ENCODE measurements at places on chromosomes 5 and 9.

DNA sequence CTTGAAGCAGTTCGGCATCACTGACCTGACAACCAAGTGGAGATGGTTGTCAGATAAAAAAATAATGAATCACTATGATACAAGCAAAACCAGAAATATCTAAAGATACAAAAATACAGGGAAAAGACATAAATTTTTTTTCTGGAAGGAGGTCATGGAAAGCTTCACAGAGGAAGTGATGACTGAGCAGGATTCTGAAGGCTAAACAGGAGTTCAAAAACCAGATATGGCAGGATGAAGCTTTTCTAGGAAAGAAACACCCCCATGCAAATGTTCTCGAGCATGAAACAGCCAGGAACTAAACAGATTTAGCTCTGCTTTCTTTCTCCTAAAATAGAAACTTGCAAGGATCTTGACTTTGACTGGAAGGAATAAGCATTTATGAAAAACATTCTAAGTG, 60.7 kb upstream of the IFNE start:
- no peak for DNase-seq

DNA sequence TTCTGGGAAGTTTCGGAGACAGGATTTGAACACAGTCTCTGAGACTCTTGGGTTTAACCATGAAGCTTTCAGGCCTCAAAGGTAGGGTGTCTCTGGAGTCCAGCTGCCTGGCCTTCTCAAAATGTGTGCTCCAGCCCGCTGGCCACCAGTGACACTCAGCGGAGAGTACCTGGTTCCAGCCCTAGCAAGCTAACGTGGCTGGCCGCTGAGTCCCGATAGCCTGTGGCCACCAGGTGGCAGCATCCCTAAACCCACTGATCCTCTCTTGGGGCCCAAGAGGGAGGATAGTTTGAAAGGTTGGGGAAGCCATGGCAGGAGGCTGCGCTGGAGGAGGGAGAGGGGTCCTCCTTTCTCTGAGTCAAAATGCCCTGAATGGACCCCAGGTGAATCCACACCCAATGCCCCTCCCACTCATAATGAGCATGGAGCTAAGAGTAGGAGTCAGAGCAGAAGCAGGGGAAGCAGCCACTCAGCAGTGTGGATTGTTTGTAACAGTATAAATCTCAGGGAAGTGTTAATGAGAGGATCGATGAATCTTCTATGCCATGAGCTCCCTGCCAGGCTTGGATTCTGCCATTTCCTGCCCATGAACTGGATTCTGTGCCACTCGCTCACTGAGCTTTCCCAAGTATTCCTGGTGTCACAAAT, 5.4 kb upstream of the TIFAB start:
- peak; percentile 23 for DNase-seq

DNA sequence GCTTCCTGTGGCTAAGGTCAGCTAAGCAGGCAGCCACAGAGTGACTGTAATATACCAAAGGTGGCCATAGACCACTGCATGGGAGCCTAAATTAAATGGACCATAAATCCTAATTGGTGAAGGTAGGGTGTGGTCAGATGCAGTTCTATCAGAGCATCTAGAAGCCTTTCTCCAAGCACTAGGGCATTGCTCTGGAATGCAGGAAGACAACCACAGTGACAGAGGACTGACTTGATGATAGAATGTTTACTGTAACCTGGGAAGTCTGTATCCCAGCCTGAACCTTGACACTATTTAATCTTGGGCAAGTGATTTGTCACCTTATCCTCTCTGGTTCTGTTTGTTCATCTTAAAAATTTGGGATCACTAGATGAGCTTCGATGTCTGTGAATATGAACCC, 2.3 kb downstream of the FBXO38 start:
- no peak for DNase-seq

GRCh38 chr5:159332800-159333544, 2.7 kb upstream of the IL12B start:
- no peak for DNase-seq

DNA sequence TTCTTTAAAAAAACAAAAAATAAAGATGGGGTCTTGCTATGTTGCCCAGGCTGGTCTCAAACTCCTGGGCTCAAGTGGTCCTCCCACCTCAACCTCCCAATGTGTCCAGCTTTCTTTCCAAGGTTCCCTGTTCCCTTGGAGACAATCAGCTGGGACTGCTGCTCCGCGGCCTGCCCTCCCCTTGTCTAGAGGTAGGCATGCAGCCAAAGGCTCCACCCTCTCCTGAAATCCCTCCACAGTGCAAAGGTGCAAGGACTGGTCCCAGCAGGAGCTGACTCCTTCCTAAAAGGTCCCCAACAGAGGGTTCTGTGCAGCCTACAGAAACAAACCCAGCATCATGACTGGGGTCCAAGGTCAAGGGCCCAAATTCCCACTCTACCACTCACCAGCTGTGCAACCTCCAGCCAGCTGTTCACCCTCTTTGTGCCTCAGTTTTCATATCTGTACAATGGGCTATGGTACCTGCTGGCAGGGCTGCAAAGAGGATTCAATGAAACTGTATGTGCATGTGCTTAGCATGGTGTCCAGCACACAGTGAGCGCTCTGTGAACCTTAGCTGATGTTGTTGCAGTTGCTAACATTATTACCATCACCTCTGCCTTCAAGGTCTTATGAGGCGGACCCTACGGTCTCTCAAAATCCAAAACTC, 47.5 kb downstream of the BARX1 start:
- no peak for DNase-seq

GRCh38 chr5:89302102-89302891, 419.3 kb upstream of the MEF2C start:
- DNase-seq: no peak

DNA sequence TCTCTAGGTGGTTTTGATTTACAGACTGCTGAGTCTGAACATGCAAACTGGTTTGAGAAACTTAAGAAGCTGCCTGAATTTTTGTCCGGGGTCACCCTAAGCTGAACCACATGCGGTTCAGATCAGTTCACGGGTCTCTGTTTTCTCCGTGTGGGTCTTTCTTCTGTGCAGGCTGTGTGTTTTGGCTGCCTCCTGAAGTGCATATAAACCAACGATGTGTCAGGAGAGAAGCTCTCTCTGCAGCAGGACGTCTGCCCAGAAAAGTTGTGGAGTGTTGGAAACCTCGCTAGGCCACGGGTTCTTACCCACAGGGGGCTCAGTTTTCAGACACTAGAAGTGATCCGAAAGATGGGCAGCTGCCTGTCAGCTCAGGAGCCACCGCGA, 364.2 kb downstream of the IRX2 start:
- no peak for DNase-seq

DNA sequence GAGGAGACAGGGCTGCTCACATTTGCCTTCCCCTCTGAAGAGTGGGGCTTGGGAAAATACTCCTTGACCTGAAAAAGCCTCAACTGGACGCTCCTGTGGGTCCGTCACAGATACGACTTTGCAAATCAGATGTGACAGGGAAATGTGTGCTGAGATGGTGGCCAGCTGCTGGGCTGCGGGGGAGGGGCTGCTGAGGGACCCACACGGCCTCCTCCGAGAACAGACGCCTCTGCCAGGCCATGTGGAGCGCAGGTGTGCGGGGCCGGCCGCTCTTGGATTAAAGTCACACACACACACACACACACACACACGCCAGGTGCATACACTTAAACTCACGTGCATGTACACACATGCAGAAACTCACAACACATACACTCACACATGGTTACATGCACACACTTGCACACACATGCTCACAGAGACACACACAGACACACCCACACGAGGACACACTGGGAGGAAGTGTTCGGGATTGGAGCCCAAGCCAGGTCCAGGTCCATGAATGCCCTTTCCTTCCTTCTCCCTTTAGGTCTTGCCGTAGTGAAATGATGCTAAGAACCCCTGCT, 167.4 kb downstream of the GAPVD1 start:
- no peak for DNase-seq

DNA sequence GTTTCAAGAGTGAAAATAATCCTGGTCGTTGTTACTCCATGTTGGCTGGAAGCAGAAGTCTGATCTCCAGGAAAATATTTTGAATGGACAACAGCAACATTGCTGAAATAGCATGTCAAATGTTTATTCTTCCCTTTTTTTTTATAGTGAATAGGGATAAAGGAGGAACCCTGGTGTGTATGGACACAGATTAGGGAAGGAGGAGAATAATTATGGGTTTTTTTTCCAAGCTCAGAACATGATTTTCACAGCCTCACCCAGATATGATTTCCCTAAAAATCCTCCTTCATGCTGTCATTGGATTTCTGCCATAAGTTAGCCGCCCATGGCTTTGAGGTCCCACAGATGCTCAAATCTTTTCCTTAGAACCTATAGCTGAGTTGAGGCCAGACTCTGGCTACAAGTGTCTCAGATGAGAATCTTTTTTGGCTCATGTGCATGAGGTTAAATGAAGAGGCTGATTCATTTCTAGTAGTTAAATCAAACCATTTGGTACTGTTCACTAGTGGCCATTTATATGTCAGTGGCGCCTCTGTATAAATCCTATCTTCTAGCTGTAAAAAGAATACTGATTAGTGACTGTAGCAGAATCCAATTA, 65.5 kb upstream of the LIFR start:
- no peak for DNase-seq

- no peak for DNase-seq
These were observed 336.7 kb downstream of the CCDC171 start for GRCh38 chr9:15889555-15889954.

DNA sequence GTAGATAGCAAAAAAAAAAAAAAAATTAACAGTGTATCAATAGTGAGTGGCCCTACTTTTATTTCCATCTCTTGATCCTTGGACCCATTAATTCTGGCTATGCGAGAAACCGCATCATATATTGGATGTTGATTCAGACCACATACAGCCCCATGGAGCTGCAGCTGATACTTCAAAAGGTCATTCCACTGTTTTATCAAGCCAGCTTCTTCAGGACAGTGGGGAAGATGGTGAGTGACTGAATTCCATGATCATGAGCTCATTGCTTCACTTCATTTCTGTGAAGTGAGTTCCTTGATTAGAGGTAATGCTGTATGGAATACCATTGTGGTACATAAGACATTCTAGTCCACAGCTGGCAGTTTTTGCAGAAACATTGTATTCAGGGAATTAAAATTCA, 222.9 kb upstream of the MEF2C start:
- DNase-seq: no peak

- no peak for DNase-seq
These were observed 21.8 kb upstream of the PRUNE2 start for GRCh38 chr9:76927540-76928240.

GRCh38 chr5:32713361-32713769, 2.2 kb downstream of the NPR3 start:
- no peak for DNase-seq

GRCh38 chr9:19464764-19465585, 56.2 kb downstream of the ACER2 start:
- peak; percentile 46 for DNase-seq

DNA sequence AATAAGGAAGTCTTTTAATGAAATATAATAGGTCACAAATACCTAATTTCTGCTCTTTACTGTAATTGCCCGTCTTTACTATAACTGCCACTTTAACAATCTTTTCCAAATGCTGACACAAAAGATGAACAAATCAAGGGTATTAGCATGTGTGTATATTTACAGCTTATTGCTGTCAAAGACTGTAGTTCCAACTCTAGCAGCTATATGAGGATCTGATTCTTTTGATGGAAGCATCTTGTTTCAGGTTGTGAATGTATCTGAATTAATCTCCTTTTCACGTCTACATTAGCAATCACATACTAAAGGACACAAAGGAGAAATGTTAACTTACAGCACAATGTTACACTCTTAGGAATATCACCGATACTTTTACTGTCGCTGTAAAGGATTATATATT, 27.9 kb downstream of the RFX3 start:
- DNase-seq: no peak

DNA sequence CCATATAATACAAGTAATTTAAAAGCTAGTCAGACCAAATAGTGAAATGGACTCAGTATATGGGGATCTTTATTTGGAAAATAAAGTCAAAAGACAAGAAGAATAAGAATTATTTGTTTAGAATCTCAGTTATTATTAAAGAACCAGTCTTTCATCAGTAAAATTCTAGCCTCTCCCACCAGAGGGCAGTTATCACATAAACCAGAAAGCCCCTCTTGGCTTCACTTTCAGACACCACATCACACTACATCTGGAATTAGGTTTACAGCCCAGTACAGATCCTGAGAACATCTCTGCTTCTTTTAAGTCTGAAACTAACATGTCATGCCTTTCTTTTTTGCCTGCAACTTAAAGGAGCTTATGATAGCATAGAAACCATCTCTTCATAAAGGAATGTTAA, 12.2 kb upstream of the HSPB3 start:
- peak; percentile 66 for DNase-seq

GRCh38 chr5:142295960-142296860, 28.6 kb downstream of the SPRY4 start:
- no peak for DNase-seq

DNA sequence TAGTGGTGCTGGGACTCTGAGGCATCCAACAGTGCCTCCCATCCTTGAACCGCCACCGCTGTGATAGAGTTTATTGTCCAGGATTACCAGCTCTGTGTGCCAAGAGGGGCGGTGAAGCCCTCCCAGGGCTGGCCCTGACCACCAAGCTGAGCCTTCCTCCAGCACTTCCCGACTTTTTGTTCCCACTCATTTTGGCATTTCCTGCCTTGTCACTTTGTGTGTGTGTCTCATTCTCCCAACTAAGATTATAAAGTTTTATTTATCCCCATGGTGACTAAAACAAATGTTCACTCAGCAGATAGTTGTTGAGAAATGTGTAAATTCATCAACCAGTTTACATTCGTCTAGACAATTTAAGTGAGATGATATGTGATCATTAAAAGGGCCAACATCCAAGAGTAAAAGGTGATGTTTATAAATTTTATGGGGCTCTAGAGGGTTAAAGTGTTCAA, 2.5 kb downstream of the F2R start:
- DNase-seq: no peak

- DNase-seq: no peak
These were observed 312.2 kb downstream of the SEMA5A start for GRCh38 chr5:9233712-9234111.

DNA sequence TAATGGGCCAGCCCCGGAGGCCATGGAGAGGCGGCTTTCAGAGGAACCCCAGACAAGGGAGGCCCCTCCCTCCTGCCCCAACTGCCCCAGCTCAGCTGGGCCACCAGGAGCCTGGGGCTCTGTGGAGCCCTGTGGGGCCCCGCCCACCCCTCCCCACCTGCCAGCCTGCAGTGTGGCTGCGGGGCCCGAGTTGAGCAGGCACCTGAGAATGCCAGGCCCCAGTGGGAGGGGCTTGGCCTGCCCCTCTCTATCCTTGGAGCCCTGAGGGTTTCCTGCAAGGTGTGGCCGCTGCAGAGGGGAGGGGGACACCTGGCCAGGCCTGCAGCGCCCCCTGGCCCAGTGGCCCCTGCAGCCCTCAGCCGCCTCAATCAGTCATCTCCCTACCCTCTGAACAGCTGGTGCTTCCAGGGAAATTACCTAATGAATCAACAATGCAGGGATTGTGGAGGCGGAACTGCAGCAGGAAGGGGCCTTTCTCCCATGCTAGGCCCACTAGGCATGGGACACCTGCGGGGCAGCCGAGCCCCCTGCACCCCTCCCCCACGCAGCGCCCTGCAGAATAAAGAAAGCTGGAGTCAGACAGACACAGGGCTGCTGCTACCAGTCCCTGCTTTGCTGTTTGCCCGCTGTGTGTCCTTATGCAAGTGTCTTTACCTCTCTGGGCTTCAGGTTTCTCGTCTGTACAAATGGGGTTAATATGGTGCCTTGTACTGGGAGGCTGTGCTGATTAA, 48.0 kb downstream of the LMX1B start:
- no peak for DNase-seq

GRCh38 chr9:138037140-138037539, 159.6 kb downstream of the CACNA1B start:
- DNase-seq: no peak

GRCh38 chr9:129693741-129694140, 28.3 kb downstream of the PRRX2 start:
- no peak for DNase-seq

- DNase-seq: no peak
These were observed 101.8 kb downstream of the PCSK1 start for GRCh38 chr5:96331210-96331609.

GRCh38 chr9:96333958-96334357, 32.0 kb upstream of the HSD17B3 start:
- no peak for DNase-seq
